ENCODE measurements at places on chromosomes 1 and 21.

GRCh38 chr1:156504821-156505678 is 4.5 kb upstream of the MEF2D start:
- DNase-seq, result peak; percentile 96

DNA sequence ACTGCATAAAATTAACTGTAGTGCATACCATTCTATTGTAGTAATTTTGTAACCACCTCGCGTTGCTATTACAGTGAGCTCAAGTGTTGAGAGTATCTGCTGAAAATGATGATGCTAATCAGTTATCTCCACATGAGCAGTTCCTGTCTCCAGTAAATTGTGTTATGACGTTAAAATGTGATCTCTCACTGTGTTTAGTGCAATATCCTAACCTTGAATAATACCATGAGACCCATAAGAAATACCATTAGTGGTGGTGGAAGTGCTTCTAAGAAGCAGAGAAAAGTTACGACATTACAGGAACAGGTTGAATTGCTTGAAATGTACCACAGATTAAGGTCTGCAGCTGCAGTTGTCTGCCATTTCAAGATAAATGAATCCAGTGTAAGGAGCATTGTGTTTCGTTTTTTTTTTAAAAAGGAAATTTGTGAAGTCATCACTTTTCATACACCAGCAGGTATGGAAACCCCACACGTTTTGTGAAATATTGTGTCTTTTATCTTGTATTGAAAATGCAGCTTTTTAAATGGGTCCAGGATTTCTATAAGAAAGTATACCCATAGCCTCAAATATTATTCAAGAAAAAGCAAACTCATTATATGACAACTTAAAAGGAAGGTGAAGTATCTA is 72.5 kb downstream of the ANGPTL1 start:
- DNase-seq, result no peak

- no peak for DNase-seq
Observed at GRCh38 chr1:212293579-212293978, 8.4 kb downstream of the PPP2R5A start.

DNA sequence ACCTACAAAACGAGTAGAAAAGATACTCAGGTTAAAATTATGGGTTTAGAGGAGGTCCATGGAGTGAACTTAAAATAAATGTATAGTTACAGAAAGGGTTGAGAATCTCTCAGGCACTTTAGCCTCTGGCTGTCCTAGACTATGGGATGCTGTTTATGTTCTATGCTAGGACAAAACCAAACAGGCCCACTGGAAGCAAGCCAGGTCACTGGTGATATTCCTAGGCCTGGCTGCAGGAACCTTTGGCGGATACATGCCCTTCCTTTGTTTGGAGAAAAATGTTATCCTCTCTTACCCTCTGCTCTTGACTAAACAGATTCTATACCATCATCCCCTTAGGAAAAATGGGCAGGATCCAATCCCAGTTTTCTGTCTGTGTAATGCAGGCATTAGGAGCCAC is 90.7 kb upstream of the DUSP10 start:
- no peak for DNase-seq

- no peak for DNase-seq
Observed at GRCh38 chr1:203599875-203600781, 26.5 kb upstream of the ATP2B4 start.

GRCh38 chr1:19739628-19740027 is 60.1 kb downstream of the TMCO4 start:
- DNase-seq, result no peak

- no peak for DNase-seq
Observed at GRCh38 chr1:3258386-3259003, 189.5 kb downstream of the PRDM16 start.

GRCh38 chr1:229266832-229267500 is 3.9 kb upstream of the RAB4A start:
- DNase-seq, result no peak

- peak; percentile 36 for DNase-seq
Observed at GRCh38 chr1:148318123-148318903, 164.8 kb downstream of the PPIAL4G start.

DNA sequence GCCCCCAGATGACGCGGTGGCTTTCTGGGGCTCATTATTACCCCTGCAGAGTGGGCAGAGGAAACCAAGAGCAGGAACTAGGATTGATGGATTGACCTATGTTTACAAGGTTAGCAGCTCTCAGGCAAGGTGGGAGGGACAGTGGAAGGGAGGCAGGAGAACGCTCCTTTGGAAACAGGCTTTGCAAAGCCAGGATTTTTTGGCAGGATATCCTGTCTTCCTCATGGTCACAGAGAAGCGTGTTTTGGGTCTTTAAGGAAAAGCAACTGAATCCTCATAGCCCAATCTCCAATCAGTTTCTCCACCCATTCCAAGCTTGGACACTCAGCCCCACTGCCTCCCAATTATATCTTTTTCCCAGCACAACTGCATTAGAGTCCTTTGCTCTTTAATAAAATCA is 105.6 kb upstream of the SOD1 start:
- DNase-seq, result no peak

DNA sequence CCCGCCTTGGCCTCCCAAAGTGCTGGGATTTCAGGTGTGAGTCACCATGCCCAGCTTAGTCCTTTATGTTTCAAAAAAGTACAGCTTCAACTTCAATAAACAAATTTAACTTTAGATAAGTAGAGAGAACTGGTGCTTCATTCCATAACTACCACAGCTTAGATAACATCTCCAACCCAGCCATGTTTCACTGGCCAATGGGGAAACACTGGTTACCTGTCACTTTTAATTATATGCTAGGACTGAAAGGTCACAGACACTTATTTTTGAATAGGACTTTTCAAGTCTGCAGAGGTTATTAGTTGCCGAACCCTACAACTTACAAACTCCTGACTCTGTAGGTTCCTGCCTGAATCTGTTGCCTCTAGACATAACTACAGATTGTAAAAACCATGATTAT is 56.5 kb upstream of the ST6GALNAC3 start:
- no peak for DNase-seq

DNA sequence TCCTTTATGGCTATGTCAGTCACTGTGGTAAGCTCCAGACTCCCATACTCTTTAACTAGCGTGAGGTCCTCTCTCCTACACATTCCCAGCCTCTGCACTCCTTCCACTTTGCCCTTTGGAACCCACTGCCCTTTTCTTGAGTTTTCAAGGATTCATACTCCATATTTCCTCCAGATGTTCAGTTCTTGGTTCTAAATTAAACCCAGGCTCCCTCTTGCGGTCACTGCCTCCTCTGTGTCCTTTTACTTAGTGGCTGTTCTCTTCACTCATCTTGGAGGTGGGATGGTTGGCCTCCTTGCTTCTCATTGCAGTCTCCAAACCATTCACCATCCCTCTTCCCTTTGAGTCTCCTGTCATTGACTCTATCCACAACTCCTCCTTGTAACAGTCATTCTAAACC is 208.1 kb downstream of the TGFB2 start:
- DNase-seq, result no peak

GRCh38 chr1:79472067-79472656 is 465.6 kb upstream of the ADGRL4 start:
- no peak for DNase-seq

DNA sequence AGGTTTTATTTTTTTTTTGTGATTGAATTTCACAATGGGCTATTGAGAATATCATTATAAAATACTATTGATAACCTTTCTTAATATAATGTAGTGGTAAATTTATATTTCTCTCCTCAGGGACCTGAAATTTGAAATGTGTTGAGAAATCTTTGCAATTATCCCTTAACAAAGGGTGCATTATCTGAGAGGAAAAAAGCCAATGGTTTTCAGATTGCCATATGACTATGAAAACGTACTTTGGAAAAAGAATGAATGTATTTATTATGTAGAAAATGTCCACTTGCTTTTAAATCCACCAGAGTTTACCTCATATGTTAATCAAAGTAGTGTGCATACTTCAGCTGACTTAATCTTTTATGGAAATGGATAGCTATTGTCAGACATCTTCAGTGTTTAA is 441.1 kb downstream of the AMY1C start:
- no peak for DNase-seq

- DNase-seq, result no peak
Observed at GRCh38 chr1:203478986-203479385, 3.4 kb downstream of the PRELP start.

GRCh38 chr1:20404466-20404865 is 81.5 kb downstream of the CAMK2N1 start:
- no peak for DNase-seq

DNA sequence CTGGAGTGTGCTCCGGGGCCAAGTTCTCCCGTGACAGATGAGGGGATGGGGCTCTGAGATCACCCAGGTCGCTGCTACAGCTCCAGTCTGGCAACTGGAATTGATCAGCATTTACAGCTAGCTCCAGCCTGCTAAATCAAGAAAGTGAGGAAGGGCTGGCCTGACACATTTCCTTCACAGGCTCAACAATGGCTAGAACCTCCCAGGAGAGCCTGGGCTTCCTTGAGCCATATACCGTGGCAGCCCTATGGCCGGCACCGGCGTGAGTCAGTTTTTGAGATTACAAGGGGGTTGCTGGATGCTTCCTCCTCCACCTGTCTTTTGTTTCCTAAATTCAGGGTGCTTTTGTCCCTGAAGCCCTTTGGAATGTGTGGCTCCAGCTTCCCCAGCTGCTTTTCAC is 104.2 kb downstream of the ETS2 start:
- no peak for DNase-seq

- no peak for DNase-seq
Observed at GRCh38 chr21:27219068-27219467, 252.2 kb upstream of the ADAMTS5 start.

DNA sequence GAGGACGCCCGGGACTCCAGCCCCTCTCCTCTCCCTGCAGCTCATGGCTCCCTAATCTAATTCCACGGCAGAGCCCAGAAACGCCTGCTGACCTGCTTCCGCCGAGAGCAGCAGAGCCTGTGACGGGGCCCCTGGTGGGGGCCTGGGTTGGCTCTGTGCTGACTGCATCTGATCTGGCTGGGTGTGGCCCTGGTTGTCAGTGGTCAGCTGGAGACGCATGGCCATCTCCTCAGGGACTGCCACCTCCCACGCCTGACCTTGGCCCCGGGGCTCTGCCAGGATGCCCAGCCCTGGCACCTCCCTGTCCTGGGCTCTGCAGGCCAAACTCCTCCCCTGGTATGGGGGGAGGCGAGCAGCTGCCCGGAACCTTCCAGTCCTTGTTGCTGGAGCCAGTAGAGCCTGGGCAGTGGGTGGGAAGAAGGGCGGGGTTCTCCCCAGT is 1.1 kb upstream of the PLCH2 start:
- DNase-seq, result no peak

GRCh38 chr1:95313527-95313926 is 79.5 kb downstream of the RWDD3 start:
- DNase-seq, result no peak

DNA sequence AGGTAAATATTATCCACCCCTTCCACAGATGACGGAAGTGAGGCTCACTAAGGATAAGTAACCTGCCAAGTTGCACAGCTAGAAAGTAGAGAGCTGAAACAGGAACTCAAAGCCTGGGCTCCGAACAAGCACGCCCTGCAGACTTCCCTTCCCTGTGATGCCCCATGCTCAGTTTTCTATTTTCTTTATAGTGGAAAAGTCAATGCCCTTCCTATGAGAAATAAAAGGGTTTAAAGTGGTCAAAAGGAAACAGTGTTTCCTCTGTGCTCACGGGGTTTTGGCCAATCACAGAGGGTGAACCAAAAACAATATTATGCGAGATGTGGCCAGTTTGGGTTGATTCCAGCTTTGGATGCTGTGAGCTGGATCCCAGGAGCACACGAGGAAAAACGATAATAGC is 44.5 kb downstream of the DDR2 start:
- no peak for DNase-seq

DNA sequence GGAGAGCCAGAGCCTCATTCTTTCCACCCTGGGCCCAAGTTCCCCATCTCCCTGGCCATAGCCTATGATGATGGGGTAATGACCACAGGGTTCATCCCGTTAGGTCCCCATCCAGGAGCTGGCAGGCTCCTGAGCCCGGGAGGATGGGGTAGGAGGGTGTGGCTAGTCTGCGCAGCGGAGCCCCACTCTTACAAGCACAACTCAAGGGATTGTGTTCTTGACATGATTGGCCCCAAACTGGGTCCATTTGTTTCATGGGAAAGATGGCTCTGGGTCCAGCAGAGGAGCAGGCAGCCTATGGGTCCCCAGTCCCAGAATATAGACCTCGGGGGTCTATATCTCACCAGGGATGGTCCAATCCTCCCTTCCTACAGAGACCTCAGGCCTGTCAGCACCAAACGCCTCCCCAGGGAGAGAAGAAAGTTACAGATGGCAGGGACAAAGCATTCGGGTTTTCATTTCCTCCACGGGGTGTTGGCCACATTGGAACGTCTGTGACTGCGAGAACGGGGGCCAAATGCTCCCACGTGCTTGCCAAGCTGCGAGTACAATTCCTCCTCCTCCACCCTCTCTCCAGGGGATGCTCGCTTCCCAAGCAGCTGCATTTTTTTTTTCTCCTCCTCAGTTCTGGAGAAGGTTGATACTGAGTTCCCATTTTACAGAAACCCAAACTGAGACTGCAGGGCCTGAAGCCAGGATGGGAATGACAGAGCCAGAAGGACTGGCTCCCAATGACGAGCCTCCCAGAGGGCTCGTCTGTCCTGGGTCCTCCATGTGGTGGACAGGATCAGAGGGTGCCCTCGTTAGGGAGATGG is 71.0 kb downstream of the DHRS3 start:
- DNase-seq, result no peak

- peak; percentile 36 for DNase-seq
Observed at GRCh38 chr21:45404730-45405270, at the start of gene COL18A1. Gene COL18A1 (plus strand): TSS chr21:45405165. CDS start chr21:45405231, 66 bp downstream.

- DNase-seq, result no peak
Observed at GRCh38 chr1:152880907-152881306, 2.8 kb downstream of the SMCP start.

- DNase-seq, result no peak
Observed at GRCh38 chr1:221664253-221664652, 77.6 kb downstream of the DUSP10 start.

- no peak for DNase-seq
Observed at GRCh38 chr1:177650947-177651346, 318.9 kb downstream of the SEC16B start.

- DNase-seq, result no peak
Observed at GRCh38 chr1:170776777-170777176, 112.8 kb downstream of the PRRX1 start.

DNA sequence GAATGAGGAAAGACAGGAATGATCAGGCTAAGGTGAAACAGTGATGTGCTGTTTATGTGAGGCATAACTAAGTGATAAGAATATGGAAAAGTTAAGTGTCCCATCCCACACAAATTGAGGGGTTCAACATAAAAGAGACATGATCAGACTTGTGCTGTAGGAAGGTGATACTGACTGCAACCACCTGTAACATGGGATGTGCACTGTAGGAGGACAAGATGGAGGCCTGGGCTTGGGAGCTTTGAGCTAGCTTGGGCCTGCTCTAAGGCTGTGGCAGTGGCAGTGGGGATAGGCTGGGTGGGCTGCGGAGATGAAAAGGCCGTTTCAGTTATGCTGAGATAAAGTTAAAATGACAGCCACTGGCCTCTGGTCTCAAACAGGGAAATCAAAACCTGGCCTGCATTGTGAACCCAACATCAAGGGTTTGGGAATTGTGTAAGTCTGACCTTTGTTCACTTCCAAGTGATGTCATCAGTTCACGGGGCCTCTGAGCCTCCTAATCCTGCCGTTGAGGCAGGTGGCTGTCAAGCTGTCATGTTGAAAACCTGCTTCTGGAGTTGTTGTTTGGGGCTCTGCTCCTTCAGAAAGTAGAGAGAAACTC is 61.2 kb upstream of the TENT5C start:
- DNase-seq, result no peak

GRCh38 chr1:242569867-242570266 is 45.4 kb upstream of the PLD5 start:
- DNase-seq, result no peak

- no peak for DNase-seq
Observed at GRCh38 chr1:210687582-210688279, 359.0 kb downstream of the HHAT start.

Measured in stimulated activated CD4-positive, alpha-beta T cell treated with anti-CD3 and anti-CD28 coated beads, Interleukin-4, amount 100 ng/mL, for 4 hours (primary cell).